ENCODE measurements at places on chromosomes 6 and 20.

GRCh38 chr6:157314705-157315321 lies 8.5 kb downstream of the TMEM242 start:
- DNase-seq, result no peak

- DNase-seq, result no peak
These were observed 43.3 kb downstream of the MKKS start for GRCh38 chr20:10390709-10391108.

DNA sequence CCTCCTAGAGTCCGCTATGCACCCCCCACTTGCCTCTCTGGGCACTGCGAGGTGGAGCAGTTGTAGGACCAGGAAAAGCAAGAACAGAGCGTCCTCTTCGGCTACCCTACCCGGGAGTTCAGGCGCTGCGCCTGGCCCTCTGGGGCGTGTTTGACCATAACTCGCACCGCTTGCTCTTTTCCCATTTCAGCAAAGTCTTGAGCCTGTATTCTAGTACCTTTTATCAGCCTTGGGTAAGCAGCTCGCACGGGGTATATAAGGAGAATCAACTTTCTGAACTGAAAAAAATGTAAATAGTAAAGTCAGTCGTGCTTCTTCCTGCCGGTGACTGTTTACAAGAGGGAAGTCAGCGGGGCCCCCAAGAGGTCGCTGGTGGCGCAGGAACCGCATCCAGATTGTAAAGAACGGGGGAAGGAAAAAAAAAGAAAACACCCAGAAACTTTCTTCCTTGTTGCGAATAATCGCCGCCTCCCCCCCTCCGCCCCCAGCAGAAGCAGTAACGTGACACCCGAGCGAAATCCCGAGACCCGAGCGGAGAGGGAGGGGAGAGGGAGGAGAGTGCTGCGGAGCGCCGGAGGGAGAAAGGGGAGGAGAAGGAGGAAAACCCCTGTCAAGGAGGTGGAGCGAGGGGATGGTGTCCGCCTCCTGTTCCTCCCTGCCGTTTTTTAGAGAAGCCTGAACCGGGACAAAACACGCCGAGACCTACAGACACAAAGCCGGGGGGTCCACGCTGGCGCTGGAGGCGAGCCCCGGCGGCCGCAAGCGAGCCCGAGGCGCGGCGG lies at the start of gene UST:
TSS of gene UST (plus strand) at position 668 of the 782 bp plus-strand sequence. CDS start 401 bp downstream, outside the sequence.
- DNase-seq, result peak; percentile 62

- no peak for DNase-seq
These were observed 115.6 kb downstream of the MTHFD1L start for GRCh38 chr6:150981095-150981494.

DNA sequence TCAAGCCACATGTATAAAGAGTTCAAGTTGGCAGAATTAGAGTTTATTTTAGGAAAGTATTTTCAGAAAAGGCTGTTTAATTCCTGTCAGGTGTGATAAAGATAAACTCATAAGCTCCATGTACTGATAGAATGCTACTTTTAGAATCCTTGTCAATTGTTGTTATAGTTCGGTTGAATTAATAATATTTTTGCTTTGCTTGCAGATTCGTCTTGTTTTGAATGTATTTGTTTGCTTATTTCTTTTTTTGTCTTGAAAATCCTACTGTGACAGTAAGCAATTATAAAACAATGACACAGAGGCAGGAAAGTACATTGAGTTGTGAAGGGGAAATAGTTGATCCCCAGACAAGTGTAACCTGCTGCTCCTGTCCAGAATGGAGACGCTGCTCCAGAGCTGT lies 333.9 kb upstream of the PLCB4 start:
- no peak for DNase-seq

DNA sequence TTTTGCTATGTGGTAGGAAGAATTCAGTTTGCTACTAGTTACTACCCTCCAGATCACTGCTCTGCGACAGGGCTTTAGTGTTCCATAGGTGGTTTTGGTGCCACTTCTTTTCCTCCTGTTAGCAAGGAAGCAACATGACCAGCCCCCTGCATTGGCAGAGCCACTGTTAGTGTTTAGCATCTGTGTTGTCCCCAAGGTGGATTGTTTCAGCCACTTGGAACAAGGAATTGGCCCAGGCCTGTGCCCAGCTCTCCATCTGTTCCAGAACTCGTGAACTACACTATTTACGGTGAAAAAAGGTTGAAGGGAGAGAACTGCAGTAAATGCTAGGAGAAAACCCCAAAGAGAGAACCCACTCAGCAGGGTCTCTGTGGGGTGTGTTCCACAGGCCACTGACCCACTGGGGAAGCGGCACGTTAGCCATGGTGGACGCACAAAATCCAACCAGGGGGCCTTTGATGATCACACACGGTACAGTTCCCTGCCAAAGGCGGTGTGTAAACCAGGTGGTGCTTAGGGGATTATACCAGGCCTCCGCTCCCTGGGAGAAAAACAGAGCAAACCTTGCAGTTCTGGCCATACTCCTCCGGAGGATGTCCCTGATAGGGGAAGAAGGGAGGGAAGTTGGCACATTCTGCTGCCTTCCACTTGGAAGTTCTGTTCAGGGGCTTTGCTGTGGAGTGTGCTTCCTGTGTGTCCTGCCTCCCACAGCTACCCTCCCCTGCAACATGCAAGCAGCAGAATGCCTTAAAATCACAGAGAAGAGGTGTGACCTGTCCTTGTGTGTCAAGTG lies 72.3 kb downstream of the LYRM2 start:
- no peak for DNase-seq

DNA sequence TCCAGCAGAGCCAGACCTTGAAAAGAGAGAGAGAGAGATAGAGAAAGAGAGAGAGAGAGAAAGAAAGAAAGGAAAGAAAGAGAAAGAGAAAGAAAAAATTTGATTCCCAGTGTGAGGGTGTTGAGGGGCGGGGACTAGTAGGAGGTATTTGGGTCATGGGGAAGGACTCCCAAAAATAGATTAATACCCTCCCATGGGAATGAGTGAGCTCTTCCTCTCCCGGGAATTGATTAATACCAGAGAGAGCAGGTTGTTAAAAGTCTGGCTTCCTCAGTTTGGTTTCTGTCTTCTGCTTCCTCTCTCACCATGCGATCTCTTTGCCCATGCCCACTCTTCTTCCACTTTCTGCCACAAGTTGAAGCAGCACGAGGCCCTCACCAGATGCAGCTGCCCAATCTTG lies 28.8 kb upstream of the CFAP206 start:
- DNase-seq, result no peak

DNA sequence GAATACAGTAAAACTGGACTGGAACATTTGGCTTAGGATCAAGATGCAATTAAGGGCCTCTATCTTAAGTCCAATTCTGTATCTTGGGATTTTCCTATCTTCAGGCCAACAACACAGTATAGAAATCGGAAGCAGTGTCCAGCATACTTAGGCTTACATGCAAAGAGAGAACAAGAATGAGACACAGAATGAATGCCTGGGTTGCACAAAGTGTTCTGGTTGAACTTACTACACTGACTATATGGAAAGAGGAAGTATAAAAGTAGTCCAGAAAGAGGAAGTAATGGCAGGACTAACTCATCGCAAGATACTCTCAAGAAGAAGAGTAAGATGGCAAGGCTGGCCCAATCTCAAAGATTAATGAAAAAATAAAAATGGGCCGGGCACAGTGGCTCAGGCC lies 87.6 kb downstream of the BTBD9 start:
- DNase-seq, result no peak

DNA sequence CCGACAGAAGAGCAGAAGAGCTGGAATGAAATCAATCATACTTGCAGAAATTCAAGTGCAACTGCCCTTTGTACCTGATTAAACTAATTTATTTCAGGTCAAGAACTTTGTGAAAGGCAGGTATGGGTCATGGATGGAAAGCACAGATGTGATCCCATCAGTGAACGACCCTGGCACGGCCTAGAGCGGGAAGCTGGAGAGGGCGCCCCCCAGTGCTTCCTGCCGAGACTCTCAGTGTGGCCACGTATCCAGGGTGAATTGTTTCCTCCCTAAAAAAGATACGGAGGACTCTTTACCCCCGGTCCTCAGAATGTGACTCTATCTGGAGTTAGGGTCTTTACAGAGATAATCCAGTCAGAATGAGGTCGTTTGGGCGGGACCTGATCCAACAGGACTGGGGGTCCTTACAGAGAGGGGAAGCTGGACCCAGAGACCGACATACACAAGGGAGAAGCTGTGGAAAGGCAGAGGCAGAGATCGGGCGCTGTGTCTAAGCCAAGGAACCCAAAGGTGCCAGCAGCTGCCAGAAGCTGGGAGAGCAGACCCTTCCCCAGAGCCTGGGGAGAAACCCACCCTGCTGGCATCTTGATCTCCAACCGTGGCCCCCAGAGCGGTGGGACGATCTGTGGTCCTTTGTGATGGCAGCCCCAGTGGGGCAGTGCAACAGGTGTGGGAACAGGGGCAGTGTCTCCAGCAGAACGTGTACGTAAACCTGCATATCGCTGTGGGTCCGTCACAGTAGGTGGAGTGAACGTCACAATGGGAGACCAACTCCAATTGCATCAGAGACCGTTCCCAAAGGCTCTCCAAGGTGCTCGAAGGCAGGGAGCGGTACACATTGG lies 91.9 kb downstream of the TAF4 start:
- no peak for DNase-seq

DNA sequence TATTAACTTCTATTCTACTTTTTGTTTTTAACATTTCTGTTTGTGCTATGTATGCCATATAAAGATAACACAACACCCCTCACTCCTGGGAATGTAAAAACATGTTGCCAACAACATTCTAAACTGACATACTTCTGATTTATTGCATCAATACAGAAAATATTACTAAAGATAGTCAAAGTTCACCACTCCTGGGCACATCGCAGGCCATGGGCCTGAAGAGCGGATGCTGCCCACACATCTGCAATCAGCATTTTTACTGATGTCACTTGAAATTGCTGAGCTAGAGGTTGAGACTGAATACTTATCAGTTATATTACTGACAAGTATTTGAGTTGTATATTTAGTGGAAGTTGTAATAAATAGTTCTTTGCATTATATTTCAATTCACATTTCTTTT lies 711.9 kb upstream of the EPHA7 start:
- no peak for DNase-seq

DNA sequence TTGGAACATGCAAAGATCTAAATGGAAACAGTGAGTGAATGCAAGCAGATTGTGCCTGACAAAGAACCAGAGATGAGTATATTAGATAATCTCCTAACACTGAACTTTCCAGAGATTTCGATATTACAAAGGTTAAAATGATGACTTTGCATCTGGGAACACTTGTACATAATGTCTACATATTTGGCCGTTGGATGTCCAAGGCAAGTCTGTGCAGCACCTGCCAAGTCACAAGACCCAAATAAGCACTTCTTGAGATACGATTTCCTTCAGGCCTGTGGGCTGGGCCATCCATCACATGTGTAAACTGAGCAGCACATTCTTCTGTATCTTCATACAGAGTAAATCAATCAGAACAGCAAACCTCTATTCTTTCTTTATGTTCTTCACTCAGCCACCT lies 32.5 kb upstream of the SMLR1 start:
- no peak for DNase-seq

- no peak for DNase-seq
These were observed 122.9 kb downstream of the ZMYND8 start for GRCh38 chr20:47233333-47234188.

- DNase-seq, result peak; percentile 70
These were observed 63.5 kb downstream of the IRF4 start for GRCh38 chr6:455006-455585.

GRCh38 chr6:133243723-133244305 lies 2.7 kb downstream of the EYA4 start:
- no peak for DNase-seq

GRCh38 chr6:76682842-76683241 lies 610.4 kb upstream of the IMPG1 start:
- DNase-seq, result no peak

DNA sequence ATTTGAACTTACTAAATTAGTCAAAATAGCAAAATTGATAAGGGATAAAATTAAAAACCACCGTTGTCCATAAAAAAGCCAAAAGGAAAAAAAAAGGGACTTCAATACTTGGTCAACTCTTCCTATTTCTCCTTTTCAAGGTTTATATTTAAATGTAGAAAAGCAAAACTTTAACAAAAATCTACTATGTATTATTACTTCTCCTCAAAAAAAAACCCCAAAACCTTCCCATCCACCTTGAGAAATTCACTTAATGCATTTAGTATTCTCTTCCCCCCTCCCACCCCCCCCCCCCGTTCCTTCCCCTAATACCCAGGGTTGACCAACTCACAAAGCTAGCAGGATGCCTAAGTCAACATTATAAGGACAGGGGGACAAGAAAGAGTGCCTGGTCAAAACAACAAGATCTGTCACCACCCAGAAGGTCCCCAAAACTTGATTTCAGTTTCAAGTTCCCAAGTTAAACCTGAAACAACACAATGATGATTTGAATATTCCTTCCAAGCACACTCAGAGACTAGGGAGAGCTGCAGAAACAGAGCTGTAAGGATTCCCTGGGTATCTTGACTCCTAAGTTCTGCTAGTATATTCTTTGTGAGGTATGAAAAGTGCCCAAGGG lies 14.6 kb downstream of the GMDS start:
- no peak for DNase-seq

DNA sequence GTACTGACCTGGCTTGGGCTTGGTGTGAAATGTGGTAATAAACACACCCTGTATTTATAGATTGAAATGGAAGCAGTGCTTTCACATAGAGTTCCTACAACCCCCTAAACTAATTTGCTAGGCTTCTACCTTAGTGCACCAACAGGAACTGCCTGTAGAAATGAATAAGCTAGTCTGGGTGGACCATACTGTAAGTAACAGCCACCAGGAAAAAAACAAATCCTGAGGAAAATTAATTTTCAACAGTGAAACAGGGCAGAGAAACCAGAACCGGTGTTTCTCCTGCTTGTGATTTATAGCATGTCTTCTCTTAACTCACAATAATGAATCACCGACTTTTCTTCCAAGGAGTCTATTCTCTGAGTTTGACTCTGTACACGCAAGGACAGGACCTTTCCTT lies 184.8 kb upstream of the HDAC2 start:
- no peak for DNase-seq

DNA sequence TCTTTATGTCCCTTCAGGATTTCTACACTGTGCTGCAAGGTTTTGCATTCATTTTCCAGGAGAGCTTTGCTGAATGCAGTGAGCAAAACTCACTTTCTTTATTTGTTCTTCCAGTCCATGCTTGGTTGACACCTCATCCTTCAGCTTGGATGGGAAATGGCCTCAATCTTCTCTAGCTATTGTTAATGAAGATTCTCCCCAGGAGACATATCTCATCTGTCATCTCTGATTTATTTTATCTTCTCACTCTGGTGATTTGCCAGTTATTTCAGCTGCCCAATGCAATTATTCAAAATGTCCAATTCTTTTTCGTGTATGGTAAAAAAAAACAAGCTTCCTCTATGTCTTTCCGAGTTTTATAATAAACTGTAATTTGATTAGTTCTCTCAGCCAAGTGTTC lies 77.9 kb upstream of the PAK5 start:
- DNase-seq, result no peak
